ENCODE measurements at places on chromosomes 11 and 22.
A peak's percentile ranks its signal among the peaks of the same experiment; 100 is the strongest.

GRCh38 chr11:2855162-2855561 is 30.4 kb downstream of the CDKN1C start:
- DNase-seq = no peak

DNA sequence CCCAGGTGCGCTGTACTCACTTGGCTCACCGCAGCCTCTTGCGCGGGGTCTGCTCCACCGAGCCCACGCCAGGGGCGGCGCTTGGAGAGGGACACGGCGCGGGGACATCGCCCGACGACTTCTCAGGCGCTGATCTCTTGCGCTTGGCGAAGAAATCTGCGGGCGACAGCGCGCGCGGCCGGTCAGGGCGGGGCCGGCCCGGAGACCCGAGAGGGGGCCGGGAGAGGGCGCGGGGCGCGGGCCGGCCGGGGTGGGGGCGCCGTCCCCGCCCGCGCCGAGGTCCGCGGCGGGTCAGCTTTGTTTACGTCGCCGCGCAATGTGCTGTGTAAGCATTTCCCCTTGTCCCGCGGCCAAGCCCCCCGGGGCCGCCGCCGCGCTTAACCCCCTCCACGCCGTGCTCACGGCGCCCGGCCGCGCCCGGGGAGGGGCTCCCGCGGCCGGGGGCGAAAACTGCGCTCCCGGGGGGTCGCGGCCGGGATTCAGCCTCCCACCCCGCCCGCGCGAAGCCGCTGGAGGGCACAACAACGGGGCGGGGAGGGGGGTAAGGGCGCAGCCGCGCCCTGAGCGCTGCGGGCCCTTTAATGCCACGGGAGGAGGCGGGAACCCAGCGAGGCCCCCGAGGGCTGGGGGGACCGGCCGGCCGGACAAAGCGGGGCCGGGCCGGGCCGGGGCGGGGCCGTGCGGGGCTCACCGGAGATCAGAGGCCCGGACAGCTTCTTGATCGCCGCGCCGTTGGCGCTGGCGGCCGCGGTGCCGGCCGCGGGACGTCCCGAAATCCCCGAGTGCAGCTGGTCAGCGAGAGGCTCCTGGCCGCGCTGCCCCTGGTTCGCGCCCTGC is 1.4 kb downstream of the CDKN1C start:
- no peak for DNase-seq

DNA sequence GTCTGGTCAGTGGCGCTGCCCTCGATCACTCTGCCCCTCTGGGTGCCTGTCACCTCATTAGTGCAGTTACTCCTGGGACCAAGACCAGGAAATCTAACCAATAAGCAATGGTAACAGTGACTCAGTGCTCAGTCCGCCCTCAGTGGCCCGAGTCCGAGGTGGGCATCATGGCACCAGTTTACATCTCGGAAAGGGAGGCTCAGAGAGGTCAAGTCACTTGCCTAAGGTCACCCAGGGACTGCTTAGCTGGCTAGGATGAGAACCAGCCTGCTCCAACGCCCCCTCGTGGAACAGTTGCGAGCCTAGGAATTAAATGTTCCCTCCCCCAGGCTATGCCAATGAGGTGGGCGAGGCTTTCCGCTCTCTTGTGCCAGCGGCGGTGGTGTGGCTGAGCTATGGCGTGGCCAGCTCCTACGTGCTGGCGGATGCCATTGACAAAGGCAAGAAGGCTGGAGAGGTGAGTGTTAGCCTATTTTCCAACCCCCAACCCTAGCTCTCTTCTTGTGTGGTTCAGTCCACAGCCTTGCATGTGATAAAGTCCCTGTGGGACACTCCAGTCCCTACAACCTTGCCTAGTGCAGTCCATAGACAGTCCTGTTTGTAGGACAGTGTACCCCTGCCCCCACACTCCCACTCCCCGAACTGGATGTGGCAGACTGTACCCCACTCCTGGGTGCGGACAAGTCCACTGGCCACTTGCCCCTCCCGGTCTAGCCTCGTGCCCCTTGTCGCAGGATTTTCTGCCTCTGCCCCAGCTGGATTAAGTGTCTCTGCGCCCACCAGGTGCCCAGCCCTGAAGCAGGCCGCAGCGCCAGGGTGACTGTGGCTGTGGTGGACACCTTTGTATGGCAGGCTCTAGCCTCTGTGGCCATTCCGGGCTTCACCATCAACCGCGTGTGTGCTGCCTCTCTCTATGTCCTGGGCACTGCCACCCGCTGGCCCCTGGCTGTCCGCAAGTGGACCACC is 1.1 kb downstream of the MTFP1 start:
- no peak for DNase-seq

DNA sequence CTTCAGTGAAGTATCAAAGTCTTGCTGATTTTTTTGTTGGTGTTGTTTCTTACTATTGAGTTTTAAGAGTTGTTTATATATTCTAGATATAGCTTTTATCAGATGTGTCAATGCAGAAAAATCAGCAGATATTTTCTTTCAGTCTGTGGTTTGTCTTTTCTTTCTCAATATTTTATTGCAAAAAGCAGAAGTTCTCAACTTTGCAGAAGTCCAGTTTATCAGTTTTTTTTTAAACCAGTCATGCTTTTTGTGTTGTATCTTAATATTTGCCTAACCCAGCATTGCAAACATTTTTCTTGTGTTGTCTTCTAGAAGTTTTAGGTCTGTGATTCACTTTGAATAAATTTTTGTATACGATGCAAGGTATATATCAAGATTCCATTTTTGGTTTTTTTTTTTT is 7.0 kb downstream of the ASRGL1 start:
- no peak for DNase-seq

GRCh38 chr22:19877626-19878339 is 23.1 kb upstream of the GNB1L start:
- no peak for DNase-seq

DNA sequence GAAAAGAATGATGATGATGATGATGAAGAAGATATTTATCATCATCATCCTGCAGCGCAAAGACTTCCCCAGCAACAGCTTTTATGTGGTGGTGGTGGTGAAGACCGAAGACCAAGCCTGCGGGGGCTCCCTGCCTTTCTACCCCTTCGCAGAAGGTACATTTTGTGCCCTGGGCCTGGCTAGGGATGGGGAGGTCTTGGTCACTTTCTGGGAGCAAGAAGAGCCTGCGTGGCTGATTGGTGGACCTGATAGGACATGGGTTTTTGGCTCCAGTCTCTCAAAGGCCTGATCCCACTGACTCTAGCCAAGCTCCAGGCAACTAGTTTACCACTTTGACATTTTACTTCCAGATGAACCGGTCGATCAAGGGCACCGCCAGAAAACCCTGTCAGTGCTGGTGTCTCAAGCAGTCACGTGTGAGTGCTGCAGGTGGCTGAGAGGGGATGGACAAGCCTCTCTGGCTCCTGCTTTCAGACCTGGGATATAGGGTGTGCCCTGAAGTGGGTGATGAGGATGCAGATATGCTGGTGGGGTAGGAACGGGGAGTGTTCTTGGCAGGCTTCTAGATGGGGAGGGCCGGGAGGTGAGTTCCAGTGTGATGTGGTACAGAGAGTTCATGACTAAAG is 5.3 kb downstream of the SIDT2 start:
- no peak for DNase-seq

DNA sequence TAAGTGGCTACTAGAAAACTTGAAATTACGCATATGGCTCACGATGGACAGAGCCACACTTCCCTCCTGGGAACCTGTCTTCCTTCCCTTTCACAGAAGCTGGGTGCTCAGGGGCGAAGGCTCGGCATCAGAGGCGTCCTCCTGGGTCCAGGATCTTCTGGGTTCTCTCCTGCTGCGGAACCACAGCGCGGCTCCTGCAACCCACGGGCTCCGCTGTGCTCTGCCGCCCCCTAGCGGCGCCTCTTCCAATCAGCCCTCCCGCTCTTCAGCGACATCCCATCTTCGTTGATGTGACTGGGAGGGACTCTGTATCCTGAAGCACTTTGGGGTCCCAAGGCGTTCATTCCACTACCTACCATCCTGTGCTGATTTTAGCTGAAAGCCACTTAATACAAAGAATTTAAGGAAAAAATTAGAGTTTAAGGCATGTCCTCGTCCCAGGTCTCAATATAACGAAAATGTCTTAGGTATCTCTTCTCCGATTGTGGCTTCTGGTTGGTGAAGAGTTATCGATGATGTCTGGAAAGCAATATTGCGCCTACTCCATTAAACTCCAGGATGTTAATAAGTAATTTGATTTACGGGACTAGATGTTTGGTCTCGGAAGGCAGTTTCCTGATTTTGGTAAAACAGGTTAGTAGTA is 14.8 kb upstream of the RPS3 start:
- DNase-seq = no peak

- DNase-seq = no peak
Measured at GRCh38 chr11:118914178-118914918, 11.4 kb downstream of the BCL9L start.

DNA sequence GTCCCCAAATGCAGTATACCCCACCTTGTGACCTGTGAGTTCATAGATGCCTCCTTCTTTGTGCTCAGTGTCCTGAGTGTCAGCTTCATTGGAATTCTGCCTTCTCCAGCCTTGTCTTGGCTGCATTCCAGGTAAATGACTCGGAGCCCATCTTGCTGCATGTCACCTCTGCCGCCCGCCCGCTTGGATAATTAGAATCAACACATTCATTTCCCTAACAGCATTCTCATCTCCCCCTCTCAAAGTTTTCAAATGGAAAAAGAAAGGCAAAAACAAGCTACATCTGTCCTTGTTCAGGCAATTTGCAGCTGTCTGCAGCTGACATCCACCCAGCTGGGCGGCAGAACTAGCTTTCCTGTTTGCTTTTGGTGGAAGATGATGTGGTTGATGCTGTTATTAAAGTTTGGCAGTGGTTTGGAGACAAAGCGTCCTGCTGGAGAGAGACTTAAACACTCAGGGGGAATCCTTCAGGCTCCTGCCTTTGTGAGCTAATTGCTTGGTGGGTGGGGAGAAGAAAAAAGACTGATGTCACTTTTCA is 198.8 kb upstream of the SEZ6L start:
- no peak for DNase-seq

DNA sequence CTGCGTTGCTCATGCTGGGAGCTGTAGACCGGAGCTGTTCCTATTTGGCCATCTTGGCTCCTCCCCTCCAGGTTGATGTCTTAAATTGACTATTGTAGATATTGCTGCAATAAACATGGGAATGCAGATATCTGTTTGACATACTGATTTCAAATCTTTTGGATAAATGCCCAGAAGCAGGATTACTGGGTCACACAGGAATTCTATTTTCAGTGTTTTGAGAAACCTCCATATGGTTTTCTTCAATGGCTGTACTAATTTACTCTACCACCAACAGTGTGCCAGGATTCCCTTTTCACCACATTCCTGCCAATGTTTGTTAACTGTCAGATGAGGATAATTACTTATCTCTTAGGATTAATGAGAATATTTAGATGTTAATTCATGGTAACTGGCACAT is 467.0 kb downstream of the LUZP2 start:
- no peak for DNase-seq

GRCh38 chr22:46083383-46084350 is 66.7 kb upstream of the PPARA start:
- no peak for DNase-seq

- peak; percentile 37 for DNase-seq
Measured at GRCh38 chr22:45319324-45319685, 9.6 kb downstream of the FAM118A start.

- DNase-seq = peak; percentile 90
Measured at GRCh38 chr11:19079643-19080440, 19.3 kb upstream of the MRGPRX2 start.

- DNase-seq = no peak
Measured at GRCh38 chr11:119550053-119550752, 127.2 kb upstream of the THY1 start.

- no peak for DNase-seq
Measured at GRCh38 chr11:305844-306211, 1.8 kb upstream of the IFITM2 start.

- no peak for DNase-seq
Measured at GRCh38 chr11:66985508-66986177, 10.5 kb downstream of the C11orf86 start.

DNA sequence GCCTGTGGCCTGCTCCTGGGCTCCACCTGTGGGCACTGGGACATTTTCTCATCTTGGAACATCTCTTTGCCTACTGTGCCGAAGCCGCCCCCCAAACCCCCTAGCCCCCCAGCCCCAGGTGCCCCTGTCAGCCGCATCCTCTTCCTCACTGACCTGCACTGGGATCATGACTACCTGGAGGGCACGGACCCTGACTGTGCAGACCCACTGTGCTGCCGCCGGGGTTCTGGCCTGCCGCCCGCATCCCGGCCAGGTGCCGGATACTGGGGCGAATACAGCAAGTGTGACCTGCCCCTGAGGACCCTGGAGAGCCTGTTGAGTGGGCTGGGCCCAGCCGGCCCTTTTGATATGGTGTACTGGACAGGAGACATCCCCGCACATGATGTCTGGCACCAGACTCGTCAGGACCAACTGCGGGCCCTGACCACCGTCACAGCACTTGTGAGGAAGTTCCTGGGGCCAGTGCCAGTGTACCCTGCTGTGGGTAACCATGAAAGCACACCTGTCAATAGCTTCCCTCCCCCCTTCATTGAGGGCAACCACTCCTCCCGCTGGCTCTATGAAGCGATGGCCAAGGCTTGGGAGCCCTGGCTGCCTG is 1.4 kb downstream of the SMPD1 start:
- no peak for DNase-seq

DNA sequence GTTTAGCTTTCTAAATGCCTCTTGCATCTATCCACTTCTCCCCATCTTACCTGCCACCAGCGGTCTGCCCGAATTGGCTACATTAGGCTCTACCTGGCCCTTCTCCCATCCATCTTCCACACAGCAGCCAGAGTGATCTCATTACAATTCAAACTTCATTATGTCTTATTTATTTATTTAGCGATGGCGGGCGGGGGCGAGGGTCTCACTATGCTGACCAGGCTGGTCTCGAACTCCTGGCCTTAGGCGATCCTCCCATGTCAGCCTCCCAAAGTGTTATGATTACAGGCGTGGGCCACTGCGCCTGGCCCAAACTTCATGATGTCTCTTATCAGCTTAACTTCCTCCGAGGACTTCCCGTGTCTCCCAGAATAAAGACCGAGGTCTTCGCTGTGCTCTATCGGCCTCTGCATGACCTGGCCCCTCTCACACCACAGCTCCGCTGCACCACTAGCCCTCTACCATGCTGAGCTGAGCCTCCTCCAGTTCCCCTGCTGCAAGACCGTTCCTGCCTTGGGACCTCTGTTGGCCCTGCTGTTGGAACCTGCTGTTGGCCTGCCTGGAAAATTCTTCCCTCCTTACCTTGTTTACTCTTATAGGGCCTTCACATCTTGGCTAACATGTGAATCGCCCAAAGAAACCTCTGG is 870 bp upstream of the CTTN start:
- DNase-seq = no peak

DNA sequence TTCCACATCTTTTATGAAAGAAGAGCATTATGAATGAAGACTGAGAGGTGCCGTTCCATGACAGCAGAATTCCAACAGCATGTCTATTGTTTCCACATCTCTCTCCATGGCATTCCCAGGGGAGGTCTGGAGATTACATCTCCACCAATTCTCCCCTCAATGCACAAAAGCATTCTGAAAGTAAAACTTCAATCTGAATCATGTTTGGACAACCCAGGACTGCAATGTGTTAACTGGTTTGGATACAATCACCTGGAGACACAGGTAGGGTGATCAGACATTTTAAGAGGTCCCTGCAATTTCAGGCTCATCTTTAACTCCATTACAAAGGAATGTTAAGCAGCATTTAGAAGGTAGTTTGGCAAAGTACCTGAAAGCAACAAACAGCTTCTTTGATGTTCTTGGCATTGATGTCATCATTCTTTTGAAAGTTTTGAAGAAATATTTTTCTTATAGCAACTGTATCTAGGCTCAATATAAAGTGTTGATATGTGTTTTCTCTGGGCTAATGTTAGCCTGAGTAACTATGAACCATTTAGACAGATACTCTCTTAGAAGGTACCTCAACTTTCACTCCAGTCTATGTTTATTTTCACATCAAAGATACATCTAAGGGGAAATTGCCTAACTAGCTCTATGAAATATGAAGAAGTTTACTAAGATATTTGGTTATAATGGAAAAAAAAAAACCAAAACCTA is 181.4 kb upstream of the MTMR2 start:
- DNase-seq = no peak

GRCh38 chr11:58497951-58498350 is 10.0 kb downstream of the OR5B21 start:
- no peak for DNase-seq

Measured in AG09309 (cell line).